GM23338 (cell line): ENCODE measurements at places on chromosomes 7 and 10.

- no peak for DNase-seq
Measured at GRCh38 chr7:43702974-43703373, 26.3 kb downstream of the COA1 start.

- peak; percentile 72 for DNase-seq
Measured at GRCh38 chr7:129949292-129950133, 3.2 kb downstream of the UBE2H start.

GRCh38 chr7:135920478-135920877 lies 56.7 kb downstream of the MTPN start:
- DNase-seq: no peak

DNA sequence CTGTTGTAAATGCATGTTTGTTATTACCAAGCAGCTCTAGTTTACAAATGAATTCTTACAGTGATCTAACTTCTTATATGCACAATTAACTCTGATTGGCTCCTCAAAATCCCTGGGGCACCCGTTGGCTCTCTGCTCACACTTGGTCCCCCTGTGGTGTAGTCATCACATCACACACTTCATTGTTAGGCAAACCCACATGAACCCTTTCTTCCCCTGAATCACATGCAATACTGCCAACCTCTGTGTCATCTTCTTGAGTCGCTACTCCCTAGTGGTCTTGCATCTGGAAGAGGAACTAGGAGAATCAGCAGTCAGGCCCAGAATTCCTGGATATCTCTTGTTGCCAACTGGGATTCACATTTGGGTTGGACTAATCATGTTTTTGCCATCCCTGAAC lies 73.1 kb downstream of the CD36 start:
- no peak for DNase-seq

GRCh38 chr7:44625526-44626471 lies 19.4 kb downstream of the OGDH start:
- no peak for DNase-seq

- no peak for DNase-seq
Measured at GRCh38 chr10:56623064-56623463, 262.0 kb upstream of the ZWINT start.

- DNase-seq: no peak
Measured at GRCh38 chr7:135189961-135190360, 19.5 kb upstream of the CYREN start.

- no peak for DNase-seq
Measured at GRCh38 chr10:12103802-12104201, 25.7 kb upstream of the SEC61A2 start.

- DNase-seq: no peak
Measured at GRCh38 chr7:104655592-104655991, 327.2 kb downstream of the LHFPL3 start.

GRCh38 chr7:55206235-55207029 lies 158.7 kb upstream of the LANCL2 start:
- DNase-seq: no peak

DNA sequence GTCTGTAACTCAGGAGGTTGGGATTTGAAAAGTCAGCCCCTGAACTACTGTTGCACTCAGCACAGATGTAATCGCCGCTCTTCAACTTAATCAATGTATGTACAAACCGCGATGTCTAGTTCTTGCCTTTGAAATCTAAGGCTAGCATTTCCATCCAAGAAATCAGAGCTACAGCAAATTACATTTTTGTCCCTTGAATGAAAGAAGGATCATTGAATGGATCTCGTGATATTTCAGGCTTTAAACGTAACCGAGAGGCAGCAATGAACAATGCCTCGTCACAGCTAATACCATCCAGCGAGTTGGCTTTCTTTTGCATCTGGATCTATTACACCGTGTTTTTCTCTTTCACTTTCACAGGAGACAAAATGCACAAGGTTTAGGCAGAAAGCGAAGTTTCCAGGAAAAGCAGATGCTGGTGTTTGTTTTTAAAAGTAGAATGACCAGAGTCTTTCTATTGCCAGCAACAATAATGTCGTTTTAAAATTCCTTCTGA lies 5.5 kb downstream of the SKIDA1 start:
- no peak for DNase-seq

DNA sequence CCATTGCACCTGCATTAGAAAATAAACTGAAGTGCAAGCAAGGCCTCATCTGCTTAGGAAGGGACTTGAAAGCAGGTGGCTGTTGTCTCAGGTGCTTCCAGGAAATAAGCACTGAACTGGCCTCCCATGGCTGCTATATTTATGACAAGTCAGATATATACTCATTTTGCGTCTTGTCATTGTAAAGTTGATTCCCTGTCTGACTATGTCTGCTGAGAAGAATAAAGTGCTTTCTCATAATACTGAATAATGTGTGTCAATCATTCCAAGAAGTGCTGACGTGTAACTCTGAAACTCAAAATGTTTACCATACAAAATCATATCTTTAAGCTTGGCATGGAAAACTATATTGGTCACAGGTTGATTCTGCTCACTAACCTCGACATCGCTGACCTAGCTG lies 44.9 kb upstream of the SVOPL start:
- no peak for DNase-seq

GRCh38 chr10:118957966-118958365 lies 71.5 kb upstream of the NANOS1 start:
- no peak for DNase-seq

- DNase-seq: no peak
Measured at GRCh38 chr7:158586499-158587161, 993 bp downstream of the PTPRN2 start.

- no peak for DNase-seq
Measured at GRCh38 chr7:154584352-154585252, 418.3 kb downstream of the PAXIP1 start.

- DNase-seq: no peak
Measured at GRCh38 chr10:13090289-13090688, 9.7 kb upstream of the OPTN start.

DNA sequence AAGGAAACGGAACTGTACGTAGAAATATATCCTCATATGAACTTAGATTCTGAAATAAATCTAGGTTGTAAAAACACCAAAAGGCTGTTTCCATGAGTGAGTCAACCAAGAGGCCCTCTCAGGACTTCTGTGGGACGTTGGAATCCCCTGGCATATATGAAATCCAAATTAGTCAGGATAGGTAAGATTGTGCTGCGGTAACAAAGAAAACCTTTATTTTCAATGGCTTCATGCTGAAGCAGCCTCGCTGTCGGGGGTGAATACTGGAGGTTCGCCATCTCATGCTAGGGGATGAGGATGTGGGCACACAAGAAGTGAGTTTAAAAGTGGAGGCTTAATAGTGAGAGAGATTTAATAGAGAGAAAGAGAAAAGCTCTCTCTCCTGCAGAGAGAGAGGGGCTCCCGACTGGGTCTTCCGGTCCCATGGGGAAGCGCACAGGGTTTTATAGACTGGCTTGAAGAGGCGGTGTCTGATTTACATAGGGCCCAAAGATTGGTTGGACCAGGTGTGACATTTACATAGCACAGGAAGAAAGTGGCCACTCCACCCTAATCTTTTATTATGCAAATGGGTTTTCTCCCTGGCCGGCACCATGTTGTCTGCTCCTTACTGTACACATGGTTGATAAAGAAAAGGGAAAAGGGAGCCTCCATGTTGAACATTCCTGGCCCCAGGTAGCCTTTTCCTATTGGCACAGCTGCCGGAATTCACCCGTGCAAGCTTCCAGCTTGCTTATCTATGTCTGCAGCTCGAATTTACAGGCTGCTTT lies 52.3 kb upstream of the SEPHS1 start:
- DNase-seq: peak; percentile 54

DNA sequence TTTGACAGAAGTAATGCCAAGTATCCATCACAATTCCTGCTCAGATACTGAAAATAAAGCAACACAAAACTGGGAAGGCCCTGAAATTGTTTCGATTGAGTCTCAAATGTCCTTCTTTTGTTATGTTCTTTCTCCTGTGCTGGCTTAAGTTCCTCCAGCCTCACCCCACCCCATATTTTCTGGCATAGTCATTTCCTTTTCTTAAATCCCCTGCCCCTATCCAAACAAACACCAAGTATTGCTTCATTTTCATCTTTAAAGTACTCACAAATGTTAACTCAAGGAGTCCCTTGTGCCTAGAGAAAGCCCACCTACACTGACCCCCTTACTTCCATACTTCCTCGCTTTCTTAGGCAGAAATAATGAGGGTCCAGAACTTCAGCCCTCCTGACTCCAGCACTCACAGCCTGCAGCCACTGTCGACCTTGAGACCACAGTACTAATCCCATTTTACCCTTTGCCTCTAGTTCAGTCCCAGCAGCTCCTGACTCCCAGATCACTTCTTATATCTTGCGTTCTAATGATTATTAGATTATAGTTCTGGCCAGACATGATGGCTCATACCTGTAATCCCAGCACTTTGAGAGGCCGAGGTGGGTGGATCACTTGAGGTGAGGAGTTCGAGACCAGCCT lies 73.2 kb upstream of the ST8SIA6 start:
- DNase-seq: peak; percentile 27

DNA sequence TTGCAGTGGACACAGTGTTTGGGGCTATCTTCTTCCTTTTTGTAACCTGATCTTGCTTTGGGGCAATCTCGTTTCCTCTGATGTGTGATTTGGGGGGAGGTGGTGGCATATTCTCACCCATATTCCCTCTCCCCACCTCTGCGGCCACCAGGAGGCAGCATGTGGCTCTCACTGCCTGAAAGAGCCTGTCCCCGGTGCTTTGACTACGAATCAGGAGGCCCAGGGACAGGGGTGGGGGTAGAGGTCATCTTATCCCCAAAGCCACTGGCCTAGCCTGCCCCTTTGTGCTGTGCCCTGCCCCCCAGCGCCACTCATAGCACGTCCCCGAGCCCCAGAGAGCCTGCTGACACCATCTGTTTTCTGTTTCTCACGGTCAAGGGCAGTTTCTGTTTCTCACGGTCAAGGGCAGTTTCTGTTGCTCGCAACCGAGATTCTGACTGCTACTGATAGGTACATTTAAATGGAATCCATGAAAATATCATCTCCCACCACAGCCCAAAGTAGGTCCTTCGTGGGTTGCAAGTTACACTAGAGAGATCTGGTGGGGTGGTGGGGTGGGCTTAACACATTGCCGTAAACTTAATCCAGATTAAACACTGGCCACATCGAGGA lies 28.2 kb downstream of the PHYH start:
- peak; percentile 91 for DNase-seq

GRCh38 chr7:24851786-24852185 lies 94.5 kb upstream of the GSDME start:
- no peak for DNase-seq

DNA sequence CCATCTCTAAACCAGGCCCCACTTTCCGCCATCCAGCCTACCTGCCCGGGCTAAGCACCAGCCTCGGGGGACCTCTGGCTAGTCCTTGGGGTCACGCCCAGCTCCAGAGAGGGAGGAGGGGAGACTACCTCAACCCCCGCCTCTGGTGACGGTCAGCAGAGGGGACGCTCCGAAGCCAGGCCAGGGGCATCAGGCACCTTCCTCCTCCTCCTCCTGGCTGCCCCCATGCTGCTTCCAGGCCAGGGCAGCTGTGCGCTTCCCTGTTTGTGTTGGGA lies 4.0 kb upstream of the SMARCD3 start:
- DNase-seq: no peak

- DNase-seq: no peak
Measured at GRCh38 chr7:46928719-46929118, 653.2 kb downstream of the TNS3 start.

GRCh38 chr10:94991243-94991888 lies 52.9 kb downstream of the CYP2C9 start:
- DNase-seq: peak; percentile 42

DNA sequence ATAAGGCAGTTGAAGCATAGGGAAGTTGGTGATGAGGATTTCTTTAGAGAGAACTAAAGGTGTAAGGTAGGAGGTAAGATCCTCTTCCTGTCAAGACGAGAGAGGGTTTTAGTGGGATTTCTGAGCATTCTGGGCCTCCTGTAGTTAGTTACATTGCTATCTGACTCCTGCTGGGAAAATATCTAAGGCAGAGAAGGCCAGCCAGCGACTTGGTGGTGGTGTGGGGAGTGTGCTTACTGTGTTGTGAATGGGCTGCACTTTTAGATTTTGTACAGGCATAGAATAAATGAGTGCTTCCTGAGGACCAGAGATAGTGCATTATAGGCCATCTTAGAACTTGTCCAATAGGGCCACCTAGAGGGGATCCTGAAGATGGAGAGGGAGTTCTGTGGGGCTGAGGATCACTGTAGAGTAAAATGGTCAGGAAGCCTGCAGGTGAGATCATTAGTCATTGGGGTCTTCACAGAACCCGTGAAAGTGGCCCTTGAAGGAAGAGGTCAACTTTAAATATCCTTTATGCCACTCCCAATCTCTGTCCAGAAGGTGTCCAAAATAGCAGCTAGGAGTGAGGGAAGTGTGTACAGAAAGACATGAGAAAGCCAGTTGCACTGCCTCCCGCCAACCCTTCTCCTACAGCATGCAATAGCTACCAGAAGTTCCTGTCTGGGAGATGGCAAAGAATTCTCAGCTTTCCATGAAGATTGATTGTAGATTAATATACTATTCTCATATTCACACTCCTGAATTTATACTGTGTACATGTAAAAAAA lies 266.6 kb downstream of the POLR1F start:
- peak; percentile 75 for DNase-seq

GRCh38 chr10:31075434-31075833 lies 43.8 kb upstream of the ZNF438 start:
- DNase-seq: no peak

DNA sequence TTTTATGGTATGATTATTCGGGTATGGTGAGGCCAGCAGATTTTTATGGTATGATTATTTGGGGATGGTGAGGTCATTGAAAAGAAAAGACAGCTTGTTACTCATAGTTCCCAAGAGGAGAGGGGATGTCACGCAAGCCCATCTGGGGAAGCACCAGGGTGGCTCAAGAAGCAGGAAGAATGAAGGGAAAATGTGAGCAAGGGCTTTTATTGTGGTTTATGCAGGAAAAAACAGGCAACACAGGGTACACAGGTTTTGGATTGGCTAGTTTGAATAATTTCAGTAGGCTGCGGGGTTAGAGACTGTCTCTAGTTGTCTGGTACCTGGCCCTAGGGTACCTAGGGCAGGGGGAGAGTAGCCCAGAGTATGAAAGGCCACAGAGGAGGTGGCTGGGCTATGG lies 26.8 kb upstream of the DGKI start:
- DNase-seq: no peak

- no peak for DNase-seq
Measured at GRCh38 chr10:87707254-87707653, 47.6 kb downstream of the PAPSS2 start.

- no peak for DNase-seq
Measured at GRCh38 chr7:129840757-129841156, 112.0 kb downstream of the UBE2H start.

DNA sequence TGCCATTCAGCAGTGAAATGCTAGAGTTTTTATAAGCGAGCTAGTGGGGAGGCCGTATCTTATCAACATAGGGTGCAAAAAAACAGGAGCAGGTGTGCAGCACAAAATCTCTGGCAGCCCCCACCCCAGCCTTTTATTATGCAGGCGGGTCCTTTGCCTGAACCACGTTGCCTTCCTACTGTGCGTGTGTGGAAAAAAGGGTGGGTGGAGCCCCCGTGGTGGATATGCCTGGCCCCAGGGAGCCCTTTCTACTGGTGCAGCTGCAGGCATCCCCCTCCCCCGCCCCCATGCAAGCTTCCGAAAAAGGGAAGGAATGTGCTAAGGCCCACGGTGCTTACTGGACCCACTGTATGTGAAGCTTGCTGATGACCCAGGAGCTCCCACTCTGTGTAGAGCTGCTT lies 175.9 kb downstream of the USP6NL start:
- DNase-seq: peak; percentile 50

- no peak for DNase-seq
Measured at GRCh38 chr10:6781133-6781770, 201.2 kb upstream of the PRKCQ start.

- no peak for DNase-seq
Measured at GRCh38 chr10:125024497-125025234, 82.7 kb downstream of the ZRANB1 start.
